ENCODE measurements at places on chromosomes 3 and 15.
A peak's percentile ranks its signal among the peaks of the same experiment; 100 is the strongest.

DNA sequence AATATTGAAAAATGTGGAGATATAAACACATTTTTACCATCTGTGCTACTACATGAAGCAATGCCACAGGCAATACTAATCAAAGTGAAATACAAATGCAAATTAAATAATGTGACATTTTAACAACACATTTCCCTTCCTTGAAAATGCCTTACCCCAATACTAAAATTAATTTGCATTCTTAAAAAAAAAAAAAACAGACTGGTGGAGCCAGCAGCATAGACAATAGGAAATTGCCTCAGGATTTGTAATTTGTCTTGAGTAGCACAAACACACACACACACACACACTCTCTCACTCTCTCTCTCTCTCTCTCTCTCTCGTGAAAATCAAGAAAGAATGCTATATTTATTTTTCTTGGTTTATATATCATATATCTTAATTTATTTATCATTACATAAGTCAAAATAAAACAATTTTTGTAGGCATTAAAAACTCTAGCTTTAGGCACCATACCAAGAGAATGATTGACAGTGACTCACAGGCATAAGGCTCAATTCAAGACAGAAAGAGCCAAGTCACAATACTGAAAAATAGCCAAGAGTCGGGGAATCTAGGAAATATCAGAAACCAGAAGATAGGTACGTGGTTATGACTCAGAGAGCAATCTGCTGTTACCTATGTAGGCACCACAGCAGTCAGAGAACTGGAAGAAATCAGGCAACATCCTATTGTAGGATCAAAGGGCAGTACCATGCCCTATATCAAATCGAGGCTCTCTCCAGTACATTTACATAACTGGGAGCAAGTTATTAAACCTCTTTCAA, 23.0 kb downstream of the SUCNR1 start:
- no peak for DNase-seq

DNA sequence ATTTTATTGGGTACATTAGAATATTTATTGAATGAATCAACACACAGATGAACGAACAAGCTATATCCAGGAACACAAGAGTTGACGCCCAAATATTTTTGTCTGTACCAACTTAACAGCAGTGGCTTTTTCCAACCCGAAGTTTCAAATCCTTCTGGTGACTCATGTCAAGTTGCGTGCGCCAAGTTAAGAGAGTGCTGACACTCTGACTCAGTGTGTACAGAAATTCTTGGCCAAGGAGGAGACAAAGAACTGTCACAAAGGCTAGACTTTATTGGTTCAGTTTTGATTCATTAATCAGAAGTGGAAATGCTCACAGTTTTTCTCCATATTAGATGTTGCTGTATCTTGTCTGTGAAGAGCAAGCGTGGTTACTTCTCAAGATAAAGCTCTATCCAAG, 59.6 kb upstream of the TSC22D2 start:
- DNase-seq, result no peak

DNA sequence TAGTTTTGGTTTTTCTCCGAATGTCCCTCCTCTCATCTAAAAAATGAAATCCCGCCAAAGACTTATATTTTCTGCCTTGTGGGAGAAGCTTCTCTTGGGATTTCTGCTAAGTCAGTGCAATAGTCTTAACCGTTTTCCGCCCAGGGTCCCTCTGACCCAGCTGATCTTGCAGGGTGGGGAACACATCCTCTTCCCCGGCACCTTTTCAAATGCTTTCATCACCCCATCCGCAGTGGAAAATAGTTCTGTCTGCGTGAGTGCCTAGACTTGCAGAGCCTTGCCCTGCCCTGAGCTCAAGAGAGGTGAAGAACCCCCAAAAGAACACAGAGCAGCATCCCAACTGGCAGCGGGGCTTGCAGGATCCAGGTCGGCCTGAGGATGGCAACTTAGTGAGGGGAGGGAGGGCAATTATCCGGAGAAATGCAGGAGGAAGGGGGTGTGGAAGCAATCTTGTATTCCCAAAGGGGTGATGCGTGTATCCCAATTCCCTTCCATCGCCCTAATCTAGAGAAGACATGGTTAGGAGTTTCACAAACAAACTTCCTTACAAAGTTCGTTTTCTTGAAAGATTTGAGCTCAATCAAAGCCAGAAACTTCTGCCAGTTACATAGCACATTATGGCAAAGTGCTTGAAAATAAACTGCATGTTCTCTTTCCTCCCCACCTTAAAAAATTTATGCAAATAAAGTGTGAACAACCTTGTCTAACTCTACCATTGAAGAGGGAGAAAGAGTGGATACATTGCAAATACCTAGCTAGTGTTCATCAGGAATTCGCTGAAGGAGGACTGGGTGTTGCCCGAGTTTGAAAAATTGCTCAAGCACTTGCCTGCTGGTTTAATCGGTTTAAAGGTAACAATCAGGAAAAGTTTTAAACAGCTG, 79.9 kb downstream of the NR2F2 start:
- DNase-seq, result no peak

- DNase-seq, result no peak
Observed at GRCh38 chr15:58432401-58432800, 610 bp downstream of the LIPC start.

- DNase-seq, result no peak
Observed at GRCh38 chr3:197682713-197683112, 54.0 kb downstream of the RUBCN start.

DNA sequence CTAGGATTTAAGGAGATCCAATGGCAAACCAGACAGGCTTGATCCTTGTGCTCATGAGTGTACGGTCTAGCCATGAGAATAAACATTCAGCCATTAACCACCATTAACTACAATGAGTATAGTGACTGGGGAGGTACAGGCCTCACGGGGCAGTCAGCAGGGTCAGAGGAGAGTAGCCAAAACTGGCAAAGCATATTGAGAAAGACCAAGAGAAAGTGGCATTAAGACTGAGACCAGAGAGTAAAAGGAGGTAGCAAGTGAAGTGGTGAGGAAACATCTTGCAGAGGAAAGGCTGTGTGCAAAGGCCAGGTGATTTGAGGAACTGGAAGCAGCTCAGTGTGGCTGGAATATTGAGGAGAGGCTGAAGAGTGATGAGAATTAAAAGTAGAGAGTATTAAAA, 407.2 kb upstream of the LMCD1 start:
- DNase-seq, result no peak

GRCh38 chr3:141876381-141876890, at the start of gene ATP1B3:
ATP1B3 (plus strand) TSS chr3:141876643; CDS start chr3:141876802, 159 bp downstream.
- peak; percentile 84 for DNase-seq

- DNase-seq, result no peak
Observed at GRCh38 chr15:39192351-39192750, 388.5 kb upstream of the THBS1 start.

DNA sequence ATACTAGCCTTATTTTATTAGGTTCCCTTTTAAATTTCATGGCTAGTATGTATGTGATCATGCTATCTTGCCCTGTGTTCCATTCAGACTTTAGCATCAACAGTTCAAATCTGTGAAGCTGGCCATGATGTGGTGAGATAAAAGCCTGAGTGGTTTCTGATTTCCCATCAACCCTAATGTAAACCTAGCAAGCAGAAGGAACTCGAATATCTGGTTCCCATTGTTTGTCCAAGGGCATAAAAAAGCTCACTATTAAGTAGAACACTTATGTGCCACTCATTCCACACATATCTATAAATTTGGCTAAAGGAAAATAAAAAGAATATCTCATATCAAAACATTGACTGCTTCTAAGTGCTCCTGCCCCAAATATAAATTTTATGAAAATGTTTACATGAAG, 311.7 kb downstream of the CADM2 start:
- no peak for DNase-seq

DNA sequence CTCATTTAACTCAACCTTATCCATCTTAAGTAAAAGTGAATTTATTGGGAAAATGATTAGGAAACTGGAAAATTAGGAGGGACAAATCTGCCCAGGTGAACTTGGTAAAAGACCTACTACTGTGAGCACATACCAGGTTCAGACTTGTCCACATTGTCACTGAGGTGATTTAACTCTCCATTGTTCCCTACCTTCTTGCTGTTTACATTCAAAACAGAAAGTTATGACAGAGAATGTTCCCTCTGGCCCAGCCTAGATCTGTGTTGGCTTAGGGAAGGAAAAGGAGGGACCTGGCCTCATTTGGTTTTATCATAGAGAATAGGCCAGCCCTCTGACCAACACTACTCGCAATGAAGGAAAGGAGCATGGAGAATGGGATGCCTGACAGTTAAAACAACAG, 117.6 kb downstream of the SATB1 start:
- no peak for DNase-seq

DNA sequence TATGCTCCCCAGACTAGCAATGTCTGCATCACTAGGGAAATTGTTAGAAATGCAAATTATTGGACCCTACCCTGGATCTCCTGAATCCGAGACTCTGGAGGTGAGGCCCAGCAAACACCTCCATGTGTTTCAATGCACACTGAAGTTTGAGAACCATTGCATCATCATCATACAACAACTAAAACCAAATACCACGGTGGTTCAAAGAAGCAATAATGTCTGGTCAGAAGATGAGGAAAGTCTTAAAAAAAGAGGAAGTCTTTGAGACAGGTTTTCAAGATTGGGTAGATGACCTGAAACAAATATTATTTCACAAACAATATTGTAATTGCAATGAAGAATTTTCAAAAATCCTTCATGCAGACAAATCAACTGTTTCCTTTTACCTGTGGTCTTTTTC, 60.3 kb upstream of the TRA2B start:
- DNase-seq, result no peak

GRCh38 chr3:188268336-188268735, 114.4 kb downstream of the LPP start:
- no peak for DNase-seq

DNA sequence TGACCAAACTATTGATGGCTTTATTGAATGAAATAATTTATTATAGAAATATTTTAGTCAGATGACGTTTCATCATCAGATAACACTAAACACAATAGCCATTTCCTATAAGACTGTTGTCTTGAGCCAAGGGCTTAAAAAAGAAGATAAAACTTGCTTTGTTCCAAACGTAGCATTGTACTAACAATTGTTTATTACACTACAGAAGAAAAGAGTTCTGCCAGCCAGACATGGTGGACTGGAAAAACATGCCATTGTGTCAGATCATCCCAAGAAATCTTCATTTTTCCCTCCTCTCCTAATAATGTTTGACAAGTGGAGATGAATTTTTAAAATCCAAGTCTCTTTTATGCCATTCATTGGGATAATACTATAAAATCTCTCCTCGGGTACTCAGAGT, 203.3 kb downstream of the CDIN1 start:
- no peak for DNase-seq

DNA sequence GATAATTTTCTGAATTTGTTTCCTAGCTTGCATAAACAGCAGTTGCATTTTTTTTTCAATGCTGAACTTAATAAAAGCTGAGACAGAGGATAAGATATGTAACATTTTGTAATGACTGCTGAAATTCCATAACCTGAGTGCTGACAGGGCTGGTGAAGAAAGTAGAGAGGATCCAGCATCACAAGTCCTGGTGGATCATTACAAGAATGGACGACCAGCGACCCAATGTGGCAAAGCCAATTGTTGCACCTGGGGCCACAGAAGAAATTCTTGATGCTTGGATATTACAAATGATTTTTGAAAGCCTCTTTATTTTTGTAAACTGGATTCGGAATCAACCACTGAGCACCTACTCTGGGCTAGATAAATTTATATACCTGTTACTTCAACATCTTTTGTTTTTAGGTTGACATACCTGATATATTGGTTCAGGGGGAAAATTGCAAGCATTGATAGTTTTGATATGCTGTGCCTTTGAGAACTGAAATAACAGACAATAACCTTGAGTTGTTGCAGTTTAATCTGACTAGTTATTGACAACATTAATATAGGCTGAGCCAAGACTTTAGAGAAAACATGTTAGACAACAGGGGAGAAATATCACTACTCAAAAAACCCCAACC, 3.9 kb upstream of the ACTL6A start:
- DNase-seq, result peak; percentile 53

DNA sequence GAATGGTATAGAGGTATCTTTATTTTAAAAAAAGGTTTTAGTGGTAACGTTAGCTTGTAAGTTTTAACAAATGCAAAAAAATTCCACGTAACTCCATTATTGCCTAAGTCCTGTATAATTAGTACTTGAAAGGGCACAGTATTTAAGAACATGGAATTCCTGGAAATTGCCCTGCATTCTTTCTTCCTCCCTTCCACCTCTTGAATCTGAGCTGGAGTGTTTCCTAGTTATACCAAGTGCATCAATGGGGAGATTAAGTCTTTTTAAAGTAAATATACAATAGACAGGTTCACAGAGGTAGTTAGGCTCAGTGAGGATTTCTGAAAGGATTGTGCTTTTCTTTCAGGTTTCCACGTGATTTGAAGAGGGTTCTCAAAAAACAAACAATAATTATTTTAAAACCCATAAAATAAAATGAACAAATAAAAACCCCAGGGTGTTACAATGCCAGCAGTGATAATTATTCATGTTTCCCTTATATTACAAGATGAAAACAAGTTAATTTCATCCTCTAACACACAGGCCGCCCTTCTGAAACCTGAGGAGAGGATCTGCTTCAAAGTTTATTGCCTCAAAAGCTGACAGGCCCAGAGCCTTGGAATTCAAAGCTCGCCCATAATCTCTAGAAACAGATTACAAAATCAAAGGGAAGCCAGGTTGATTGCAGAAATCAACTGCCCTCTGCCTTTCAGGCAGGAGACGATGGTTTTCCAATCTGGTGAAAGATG, 128.8 kb upstream of the LMOD3 start:
- DNase-seq, result no peak

DNA sequence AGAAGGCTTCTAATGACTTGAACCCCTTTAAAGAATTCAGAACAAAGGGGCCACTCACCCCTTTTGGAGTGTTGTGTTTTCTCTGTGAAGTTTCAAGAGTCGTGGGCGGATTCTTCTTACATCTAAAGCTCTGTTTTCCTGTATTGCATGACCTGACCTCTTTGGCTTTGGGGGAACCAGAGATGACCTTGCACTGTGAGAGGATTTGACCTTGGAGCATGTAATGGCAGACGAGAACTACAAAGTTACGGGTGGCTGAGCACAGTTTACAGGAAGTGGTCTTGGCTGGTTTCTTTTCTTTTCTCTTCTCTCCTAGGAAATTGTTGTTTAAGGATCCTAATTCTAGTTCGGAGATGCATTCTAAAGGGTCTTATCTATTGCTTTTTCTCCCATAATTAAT, 6.2 kb upstream of the BDH1 start:
- no peak for DNase-seq

DNA sequence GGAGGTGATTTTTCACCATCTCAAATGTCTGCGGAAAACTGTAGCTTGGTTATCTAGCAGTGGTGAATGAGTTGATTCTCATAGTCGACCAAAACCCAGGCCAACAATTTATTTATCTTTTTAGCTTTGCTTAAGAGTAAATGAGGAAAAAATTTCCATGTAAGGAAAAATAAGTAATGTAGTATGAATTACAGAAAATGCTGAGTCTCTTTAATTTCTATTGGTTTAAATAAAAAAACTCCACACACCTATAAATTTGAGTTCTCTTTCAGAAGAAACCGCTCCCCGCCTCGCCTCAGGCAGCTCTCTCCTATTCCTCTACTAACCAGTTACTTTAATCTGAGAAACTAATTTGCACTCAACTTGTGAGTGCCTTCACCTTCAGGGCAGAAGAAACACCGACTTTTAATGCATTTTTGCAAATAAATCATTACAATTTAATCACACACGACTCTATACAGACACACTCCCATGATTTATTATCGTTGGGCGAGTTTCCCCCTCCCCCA, 540 bp upstream of the RSRC1 start:
- no peak for DNase-seq
